Aortic smooth muscle cell (primary cell): ENCODE measurements at places on chromosomes 16 and 17. TPM values are rescaled to one million over a fixed set of nuclear protein-coding genes. Genes with fewer than 3 reads are reported as not detected.

Gene GLP2R
- not detected in 2 replicates for total RNA-seq

Gene KRTAP17-1
- not detected in 2 replicates for total RNA-seq

Gene HYDIN
- total RNA-seq: 1.1 TPM in 2 replicates

Gene SBK1
- not detected in 2 replicates for total RNA-seq

Gene MYH11
- 0.13 and 0.44 TPM in 2 replicates for total RNA-seq

Gene PRCD
- 1.1 and 1.6 TPM in 2 replicates for total RNA-seq

Gene SLX1A
- 10.4 and 14.7 TPM in 2 replicates for total RNA-seq

Gene C16orf96
- total RNA-seq: not detected in 2 replicates

Gene OR4D1
- total RNA-seq: not detected in 2 replicates

Gene NPIPA2
- 1.7 TPM in 1 of 2 replicates, not detected in the other for total RNA-seq

Gene PSMD12
- total RNA-seq: 28.1 and 28.7 TPM in 2 replicates

Gene CCL13
- not detected in 2 replicates for total RNA-seq

Gene NHLRC4
- 1.7 and 2.6 TPM in 2 replicates for total RNA-seq

Gene WSCD1
- total RNA-seq: 1.3 and 6.9 TPM in 2 replicates

Gene TOX3
- not detected in 2 replicates for total RNA-seq

Gene CHST4
- not detected in 2 replicates for total RNA-seq

Gene SMG6
- total RNA-seq: 25.6 and 35.4 TPM in 2 replicates

Gene CCL16
- not detected in 2 replicates for total RNA-seq
